ENCODE measurements at places on chromosomes 3 and 15. TPM values are rescaled to one million over a fixed set of nuclear protein-coding genes. Genes with fewer than 3 reads are reported as not detected.

Gene IMPG2
- not detected for total RNA-seq

Gene PHLDB2
- 99.5 TPM for total RNA-seq

Gene ATR
- total RNA-seq, result 34.7 TPM

Gene PCOLCE2
- 6.7 TPM for total RNA-seq

Gene SCG5
- total RNA-seq, result 0.76 TPM

Gene UROC1
- not detected for total RNA-seq

Gene HDGFL3
- 72.1 TPM for total RNA-seq

Gene ERC2
- not detected for total RNA-seq

Gene CAMK2N2
- 1.6 TPM for total RNA-seq

- peak; percentile 22 for DNase-seq
Observed at GRCh38 chr3:52055537-52056351, 627 bp downstream of the DUSP7 start.

GRCh38 chr15:52208306-52208946 lies 17.2 kb upstream of the GNB5 start:
- peak; percentile 72 for DNase-seq

DNA sequence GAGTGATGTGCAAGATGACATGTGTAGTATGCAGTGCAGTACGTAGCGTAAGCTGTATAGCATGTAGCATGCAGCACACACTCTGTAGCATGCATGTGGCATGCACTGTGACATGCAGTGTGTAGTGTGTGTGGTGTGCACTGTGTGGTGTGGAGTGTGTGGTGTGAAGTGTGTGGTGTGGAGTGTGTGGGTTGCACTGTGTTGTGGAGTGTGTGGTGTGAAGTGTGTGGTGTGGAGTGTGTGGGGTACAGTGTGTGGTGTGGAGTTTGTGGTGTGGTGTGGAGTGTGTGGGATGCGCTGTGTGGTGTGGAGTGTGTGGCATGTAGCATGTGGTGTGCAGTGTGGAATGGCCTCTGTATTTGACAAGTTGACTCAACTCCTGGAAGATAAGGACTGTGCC lies 39.2 kb downstream of the ROPN1B start:
- DNase-seq, result no peak

DNA sequence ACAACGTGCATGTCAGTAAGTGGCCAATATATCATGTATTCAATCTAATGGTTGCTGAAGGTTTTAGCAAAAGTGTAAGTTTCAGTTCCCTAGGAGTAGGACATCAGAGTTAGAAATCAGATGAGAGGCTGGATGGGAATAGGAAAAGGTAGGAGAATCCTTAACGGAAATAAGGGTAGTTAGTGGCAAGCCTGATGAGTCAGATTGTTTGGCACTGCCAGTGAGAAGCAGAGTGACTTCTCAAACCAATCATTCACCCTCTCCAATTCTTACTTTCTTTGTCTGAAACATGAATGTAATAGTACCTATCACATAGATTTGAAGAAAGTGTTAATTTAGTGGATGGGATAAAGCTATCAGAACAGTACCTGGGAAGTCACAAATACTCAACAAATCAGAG lies 894.0 kb downstream of the NTRK3 start:
- DNase-seq, result peak; percentile 76

DNA sequence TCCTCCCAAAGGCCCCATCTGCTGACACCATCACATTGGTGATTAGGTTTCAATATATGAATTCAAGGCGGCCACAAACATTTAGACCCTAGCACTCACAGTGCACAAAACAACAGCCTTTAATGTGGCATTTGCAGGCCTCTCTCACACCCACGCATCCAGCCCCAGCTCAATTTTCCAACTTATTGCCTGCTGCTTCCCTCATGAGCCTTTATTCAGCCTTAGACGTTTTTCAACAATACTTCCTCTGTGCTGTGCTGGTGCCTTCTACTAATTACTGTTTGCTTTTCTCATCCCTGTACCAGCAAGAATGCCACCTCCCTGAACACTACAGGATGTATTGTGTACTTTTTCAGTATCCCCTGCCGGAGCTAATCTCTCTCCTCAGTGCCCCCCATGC lies 334.6 kb downstream of the GABRB3 start:
- DNase-seq, result no peak

DNA sequence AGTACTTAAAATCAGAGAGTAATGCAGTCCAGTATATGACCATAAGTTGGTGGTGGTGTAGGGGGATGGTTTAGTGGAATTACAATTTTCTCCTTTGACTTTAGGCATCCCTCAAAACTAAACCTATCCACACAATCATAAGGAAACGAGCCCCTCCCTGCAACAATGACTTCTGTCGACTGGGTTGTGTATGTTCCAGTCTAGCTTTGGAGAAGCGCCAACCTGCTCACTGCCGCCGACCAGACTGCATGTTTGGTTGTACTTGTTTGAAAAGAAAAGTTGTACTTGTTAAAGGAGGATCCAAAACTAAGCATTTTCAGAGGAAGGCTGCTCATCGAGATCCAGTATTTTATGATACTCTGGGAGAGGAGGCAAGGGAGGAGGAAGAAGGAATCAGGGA lies 52.8 kb downstream of the MGA start:
- DNase-seq, result no peak

- DNase-seq, result no peak
Observed at GRCh38 chr3:27293939-27294338, 75.2 kb downstream of the NEK10 start.

- no peak for DNase-seq
Observed at GRCh38 chr15:59420108-59420507, 17.9 kb upstream of the FAM81A start.

DNA sequence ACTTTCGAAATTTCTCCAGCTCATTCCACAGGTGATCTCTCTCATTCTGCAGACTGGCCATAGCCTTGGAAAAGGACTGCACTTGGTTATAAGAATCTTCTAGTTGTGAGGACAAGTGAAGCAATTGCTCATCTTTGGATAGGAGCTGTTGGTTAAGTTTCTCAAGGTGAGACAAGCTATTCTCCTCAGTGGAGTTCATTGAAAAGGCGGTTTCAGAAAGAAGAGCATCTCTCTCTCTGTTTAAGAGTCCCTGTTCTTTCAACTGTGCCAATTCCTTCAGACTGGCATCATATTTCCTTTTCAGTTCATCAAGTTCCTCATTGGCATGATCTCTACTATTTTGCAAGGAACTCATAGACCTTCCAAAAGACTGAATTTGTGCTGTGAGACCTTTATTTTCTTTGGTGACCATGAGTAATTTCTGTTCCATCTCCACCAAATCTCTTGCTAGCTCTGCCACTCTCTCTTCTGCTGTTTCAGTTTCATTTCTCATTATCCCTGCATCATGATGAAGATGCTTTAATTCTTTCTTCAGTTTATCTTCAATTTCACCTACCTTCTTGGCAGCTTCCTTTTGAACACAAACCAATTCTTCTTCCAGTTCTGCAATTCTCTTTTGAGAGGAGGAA lies 30.2 kb upstream of the HCLS1 start:
- DNase-seq, result no peak

- DNase-seq, result no peak
Observed at GRCh38 chr3:156341831-156342416, 213.0 kb downstream of the SSR3 start.

DNA sequence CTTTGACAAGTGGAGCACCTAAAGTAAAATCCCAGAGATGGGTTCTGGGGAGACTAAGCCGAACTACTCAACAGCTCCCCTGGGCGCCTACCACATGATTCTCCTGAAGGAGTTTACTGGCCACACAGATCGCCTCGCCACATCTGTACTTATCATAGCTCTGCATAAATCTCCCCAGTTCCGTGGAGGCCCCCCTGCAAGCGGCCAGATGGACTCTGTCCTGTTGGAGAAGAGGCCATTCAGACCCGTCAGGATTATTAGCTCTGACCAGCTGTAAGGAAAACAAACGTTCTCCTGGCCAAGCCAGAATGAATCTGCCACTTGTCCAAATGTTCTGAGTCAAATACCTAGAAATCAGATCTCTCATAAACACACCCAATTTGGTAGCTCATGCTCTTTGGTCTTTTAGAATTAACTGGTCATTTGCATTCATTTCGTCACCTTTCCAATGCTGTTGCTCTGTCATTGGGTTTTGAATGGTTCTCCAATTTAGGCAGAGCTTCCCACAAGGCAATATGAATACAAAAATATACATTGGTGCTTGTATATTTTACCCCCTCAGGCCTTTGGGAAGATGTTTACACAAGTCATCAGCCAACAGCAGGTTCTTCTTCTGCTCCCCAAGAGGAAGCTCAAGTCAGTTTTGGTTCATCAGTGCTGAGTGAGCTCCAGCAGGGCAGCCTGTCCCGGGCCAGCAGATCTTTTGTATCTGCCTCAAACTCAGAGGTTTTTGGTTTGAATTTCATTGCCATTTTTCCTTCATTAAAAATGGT lies 124.5 kb downstream of the THSD4 start:
- DNase-seq, result no peak

GRCh38 chr3:129507181-129507831 lies 21.1 kb upstream of the RHO start:
- no peak for DNase-seq

DNA sequence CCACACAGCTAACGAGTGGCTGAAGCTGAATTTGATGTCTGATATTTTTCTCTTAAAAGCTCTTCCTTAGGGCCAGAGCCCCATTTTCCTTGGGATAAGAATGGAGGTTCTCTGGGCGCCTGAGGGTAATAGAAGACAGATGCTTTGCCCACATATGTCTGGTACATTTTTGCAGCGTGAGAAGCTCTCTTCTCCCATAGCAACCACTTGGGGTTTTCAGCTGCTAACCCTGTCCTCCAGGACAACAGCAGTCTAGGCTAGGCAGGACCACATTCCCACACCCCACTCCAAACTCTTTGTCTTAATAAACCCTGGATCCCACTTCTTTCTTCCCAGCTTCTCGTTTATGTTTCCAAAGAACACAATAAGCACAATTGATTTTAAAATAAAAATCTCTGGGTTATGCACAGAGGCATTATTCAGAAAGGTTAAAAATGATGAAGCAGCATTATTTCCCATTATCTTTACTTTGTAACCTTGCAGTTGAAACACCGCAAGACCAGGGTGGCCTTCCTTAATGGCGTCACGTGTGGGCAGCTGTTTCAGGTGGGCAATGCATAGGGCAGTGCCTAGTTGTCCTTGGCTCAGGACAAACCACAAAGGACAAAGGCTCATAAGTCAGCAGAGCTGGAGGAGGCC lies 56.5 kb upstream of the NTRK3 start:
- no peak for DNase-seq

DNA sequence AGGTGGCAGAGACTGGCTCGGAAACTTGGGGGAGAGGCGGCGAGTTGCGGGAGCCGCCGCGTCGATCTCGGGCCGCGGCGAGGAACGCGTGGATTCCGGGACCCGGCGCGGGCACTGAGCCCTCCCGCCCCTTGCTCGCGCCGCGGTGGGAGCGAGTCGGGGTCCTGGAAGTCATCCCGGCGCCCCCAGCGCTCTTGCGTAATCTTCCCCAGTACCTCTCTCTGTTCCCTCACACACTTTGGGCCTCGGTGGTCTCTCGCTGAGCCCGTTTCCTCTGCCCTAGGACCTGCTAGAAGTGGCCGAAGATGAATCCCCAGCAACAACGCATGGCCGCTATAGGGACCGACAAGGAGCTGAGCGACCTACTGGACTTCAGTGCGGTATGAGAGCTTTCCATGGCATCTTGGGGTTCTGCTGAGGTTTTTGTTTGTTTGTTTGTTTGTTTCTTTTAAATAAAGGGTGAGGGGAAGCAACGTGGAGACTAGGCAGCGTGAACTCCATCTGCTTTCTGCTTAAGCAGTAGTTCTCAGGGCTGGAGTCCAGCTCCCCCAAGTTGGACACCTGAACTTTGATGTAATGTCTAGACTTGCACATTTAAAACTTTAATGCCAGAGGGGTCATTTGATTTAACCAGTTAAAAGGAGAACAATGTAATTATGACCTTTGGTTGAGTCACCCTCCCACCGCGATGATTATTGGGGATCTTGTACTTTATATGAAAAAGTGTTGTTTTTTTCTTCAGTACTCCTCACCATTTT lies 1.3 kb downstream of the TCF12 start:
- DNase-seq, result peak; percentile 23

GRCh38 chr3:120093119-120093910 lies 932 bp downstream of the GSK3B start:
- peak; percentile 11 for DNase-seq

DNA sequence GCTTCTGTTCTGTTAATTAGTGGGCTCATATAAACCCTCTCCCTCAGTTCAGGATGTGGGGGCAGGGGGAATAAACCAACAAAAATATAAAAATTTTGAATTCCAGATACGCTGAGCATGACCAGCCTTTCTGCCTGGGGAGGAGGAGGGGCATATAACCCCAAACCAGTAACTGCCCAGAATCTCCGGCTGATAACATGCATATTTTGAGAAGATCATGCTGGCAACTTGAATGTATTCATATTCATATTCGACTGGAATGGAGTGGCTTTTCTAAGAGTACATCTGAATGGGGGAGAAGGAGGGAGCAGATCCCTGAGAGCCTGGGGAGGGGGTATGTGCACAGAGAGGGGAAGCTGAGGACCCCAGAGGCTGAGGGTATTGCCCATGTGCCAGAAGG lies 54.5 kb upstream of the LCTL start:
- DNase-seq, result no peak

- no peak for DNase-seq
Observed at GRCh38 chr3:78911394-78911793, 856.4 kb downstream of the ROBO1 start.

DNA sequence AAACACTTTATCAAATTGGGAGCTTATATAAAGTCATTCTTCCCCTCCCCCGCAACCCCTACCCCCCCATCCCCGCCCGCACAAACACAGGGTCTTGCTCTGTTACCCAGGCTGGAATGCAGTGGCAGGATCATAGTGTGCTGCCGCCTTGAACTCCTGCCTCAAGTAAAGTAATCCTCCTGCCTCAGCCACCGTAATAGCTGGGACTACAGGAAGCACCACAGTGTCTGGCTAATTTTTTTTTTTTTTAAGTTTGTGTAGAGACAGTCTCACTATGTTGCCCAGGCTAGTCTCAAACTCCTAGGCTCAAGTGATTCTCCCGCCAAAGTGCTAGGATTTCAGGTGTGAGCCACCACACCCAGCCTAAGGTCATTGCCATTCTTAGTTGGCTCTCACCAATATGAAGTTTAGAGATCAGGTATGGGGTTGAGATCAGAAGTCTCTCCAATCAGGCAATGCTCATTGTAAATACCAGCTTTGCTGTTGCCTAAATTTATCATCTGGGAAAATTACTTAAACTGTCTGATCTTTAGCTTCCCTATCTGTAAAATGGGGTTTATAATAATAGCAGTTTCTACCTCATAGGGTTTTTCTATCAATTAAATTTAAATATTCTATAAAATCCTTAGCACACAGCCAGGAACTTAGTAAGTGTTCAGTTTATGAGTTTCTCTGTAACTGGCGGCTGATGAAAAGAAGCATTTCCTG lies 60.3 kb downstream of the TGFBR2 start:
- no peak for DNase-seq

GRCh38 chr3:124315215-124316033 lies 323.5 kb upstream of the ROPN1 start:
- peak; percentile 81 for DNase-seq

Data from A172 (cell line).